ENCODE measurements at places on chromosomes 1 and 21. TPM values are rescaled to one million over a fixed set of nuclear protein-coding genes. Genes with fewer than 3 reads are reported as not detected.

DNA sequence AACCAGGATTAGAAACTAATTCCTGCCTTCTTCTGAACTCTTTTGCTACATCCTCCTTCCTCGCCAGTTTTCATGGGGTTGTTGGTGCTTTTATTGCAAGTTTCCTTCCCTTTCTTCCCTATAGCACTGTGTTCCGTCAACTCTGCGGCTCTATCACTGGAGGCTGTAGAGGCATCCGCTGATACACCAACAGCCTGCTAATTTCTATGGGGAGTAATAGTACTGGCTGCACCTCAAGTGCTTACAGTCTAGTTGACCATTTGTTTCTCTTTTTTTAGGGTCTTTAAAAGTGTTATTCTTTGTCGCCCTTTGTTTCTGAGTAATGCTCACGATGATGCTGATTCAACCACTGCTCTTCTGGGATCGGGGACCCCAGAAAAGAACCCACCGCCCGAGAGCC is 746 bp downstream of the MIS18A start:
- peak overlapping the region; percentile 94 for H3K4me3 ChIP-seq
- no peak for DNase-seq
- no peak overlapping the region for H3K27ac ChIP-seq
- no peaks in the 10 kb centered on the region for H3K27me3 ChIP-seq
- peaks cover 23% of the 10 kb centered on the region for H3K4me1 ChIP-seq

GRCh38 chr1:58090640-58091039 is 455.9 kb downstream of the OMA1 start:
- DNase-seq = no peak
- no peak overlapping the region for H3K27ac ChIP-seq
- no peaks in the 10 kb centered on the region for H3K36me3 ChIP-seq
- no peak overlapping the region for H3K4me3 ChIP-seq
- H3K27me3 ChIP-seq = no peaks in the 10 kb centered on the region

GRCh38 chr1:164560121-164560541 is 1.1 kb downstream of the PBX1 start:
- peak overlapping the region; percentile 75 for H3K27ac ChIP-seq
- no peaks in the 10 kb centered on the region for H3K36me3 ChIP-seq
- peaks cover 30% of the 10 kb centered on the region for H3K4me1 ChIP-seq
- H3K27me3 ChIP-seq = no peaks in the 10 kb centered on the region

DNA sequence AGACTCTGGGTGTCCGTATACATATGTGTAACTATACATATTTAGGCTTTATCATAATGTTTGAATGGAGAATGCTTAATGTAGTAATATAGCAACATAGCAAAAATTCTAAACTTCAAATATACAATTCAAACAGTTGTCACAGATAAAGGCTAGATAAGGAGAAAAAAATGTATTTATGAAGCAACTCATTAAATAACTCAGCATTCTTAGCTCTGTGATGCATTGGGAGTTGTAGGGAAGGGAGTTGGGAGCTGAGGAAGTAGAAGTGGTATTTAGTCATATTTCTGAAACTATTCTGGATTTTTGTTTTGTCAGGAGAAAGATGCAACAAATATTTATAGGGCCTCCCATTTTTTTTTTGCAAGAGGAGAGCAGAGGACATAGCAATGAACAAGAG is 197.8 kb downstream of the PBX1 start:
- DNase-seq = no peak
- no peaks in the 10 kb centered on the region for H3K36me3 ChIP-seq
- H3K27me3 ChIP-seq = no peaks in the 10 kb centered on the region
- no peak overlapping the region for H3K4me3 ChIP-seq
- no peak overlapping the region for H3K27ac ChIP-seq

DNA sequence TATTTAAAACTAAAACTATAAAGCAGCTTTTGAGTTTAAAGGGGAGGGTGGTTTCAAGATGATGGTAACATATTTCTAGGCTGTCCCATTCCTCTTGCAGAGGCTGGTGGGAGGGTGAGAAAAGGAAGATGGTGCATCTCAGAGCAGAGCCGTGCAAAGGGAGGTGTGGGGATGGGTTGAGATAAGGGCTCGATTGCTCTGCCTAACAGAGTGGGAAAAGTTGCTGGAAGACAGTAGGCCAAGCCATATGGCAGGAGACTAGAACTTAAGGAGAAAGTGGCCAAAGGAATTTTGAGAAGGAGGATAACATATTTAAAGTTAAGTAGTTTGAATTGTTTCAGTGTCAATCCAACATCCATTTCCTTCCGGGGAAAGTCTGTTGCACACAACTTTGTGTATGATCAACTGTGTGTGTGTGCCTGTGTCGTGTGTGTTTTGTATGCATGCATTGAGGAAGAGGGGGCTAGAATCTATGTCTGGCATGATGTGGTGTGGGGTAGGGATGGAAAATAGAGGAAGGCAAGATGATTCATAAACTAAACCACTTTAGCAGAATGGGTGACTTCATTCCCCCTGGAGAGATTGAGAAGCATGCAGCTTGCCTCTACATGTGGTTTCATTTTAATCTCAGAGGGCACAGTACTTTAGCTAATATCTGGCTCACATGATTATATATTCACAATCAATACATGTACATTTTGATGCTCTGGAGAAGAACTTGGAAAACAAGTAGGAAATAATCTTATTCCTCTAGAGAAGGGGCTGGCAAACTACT is 145.0 kb upstream of the DNAH14 start:
- no peak overlapping the region for H3K27ac ChIP-seq
- H3K4me3 ChIP-seq = no peak overlapping the region
- no peaks in the 10 kb centered on the region for H3K27me3 ChIP-seq
- no peak for DNase-seq
- peaks cover 2% of the 10 kb centered on the region for H3K4me1 ChIP-seq
- no peaks in the 10 kb centered on the region for H3K36me3 ChIP-seq

DNA sequence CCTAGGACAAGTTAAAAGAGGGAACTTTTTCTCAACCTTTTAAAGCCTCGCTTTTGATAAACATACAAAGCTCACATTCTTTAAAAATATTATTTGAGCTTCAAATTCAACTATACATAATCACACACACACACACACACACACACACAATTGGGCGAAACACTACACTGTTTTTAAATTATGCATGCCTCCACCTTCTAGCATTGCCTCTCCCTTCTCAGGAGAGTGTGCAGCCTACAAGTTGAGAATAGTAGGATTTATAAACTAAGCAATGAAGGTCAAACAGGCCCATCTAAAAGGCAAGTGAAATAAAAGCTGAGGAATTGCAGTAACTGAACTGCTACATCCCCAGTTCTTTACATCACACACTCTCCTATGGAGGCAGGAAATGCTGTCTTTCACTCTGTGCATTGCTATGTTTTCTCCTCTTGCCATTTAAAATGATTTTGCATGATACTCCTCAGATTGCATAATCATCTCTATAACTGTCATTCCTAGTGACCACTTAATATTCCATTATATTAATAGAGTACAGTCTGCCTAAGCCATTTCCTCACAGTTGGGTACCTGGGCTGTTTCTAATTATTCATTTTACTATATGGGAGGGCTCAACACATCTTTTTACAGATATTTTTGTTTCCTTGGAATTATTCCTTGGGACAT is 92.5 kb upstream of the KCNE2 start:
- H3K36me3 ChIP-seq = no peaks in the 10 kb centered on the region
- no peak overlapping the region for H3K4me3 ChIP-seq
- no peaks in the 10 kb centered on the region for H3K27me3 ChIP-seq
- no peak overlapping the region for H3K27ac ChIP-seq
- no peak for DNase-seq

DNA sequence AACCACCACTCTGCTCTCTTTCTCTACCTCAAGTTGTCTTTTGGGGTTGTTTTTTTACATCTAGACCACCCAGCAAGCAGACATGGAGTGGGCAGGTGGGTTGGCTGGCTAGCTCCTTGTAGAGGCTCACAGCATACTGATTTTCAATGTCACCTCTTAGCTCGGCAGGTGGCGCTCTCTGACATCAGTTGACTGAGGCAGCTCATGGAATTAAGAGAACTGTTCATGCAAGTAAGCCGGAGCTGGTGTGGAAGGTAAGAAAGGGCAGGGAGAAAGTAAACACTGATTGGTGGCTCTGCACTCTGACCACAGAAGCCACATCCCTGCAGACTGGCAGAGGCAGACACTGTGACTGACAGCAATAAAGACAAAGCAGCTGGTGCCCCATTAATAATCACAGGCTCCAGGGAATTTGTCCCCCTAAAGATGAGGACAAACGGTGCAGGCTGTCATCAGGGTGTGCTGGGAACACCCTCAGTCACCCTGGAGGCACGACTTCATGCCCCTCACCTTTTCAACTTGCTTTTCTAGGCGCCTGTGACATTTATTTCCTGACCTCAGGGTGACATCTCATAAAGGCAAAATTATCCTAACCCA is 226.8 kb downstream of the LMX1A start:
- H3K27ac ChIP-seq = no peak overlapping the region
- peaks cover 40% of the 10 kb centered on the region for H3K27me3 ChIP-seq
- H3K4me3 ChIP-seq = no peak overlapping the region

GRCh38 chr1:164591858-164592257 is 32.9 kb downstream of the PBX1 start:
- no peaks in the 10 kb centered on the region for H3K36me3 ChIP-seq
- no peaks in the 10 kb centered on the region for H3K27me3 ChIP-seq
- no peak overlapping the region for H3K27ac ChIP-seq
- DNase-seq = no peak
- H3K4me1 ChIP-seq = peaks cover 28% of the 10 kb centered on the region
- no peak overlapping the region for H3K4me3 ChIP-seq

Gene CPTP
- total RNA-seq = 60.4 TPM

Gene S100A8
- 16.4 TPM for total RNA-seq

Gene OR2L5
- total RNA-seq = not detected

Gene AMIGO1
- 8.5 TPM for total RNA-seq

Measured in suprapubic skin (tissue), 4 donors.